ENCODE measurements at places on chromosomes 2 and 18. TPM values are rescaled to one million over a fixed set of nuclear protein-coding genes. Genes with fewer than 3 reads are reported as not detected.

Gene UGT1A3
- total RNA-seq: not detected

Gene CCL20
- total RNA-seq: not detected

DNA sequence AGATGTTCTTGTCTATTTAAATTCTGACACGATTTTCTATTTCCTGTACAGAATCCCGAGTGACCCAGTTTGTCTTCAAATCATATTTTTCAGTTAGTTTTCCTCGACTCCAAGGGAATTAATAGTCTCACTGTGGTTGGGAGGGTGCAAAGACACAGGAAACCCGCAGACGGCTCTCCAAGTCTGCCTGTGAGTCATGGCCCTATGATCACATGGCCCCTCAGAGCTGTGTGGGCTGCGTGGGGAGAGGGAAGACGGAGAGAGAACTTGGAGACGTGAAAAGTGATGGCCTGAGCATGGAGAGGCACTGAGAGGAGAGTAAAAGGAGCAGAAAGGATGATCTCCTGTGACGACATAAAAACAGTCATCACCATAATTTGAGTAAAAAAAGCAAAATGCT, 989.9 kb downstream of the DCDC2C start:
- peak; percentile 63 for DNase-seq
- no peaks in the 10 kb centered on the region for H3K4me1 ChIP-seq
- H3K27me3 ChIP-seq: no peaks in the 10 kb centered on the region
- no peak overlapping the region for H3K27ac ChIP-seq
- no peak overlapping the region for H3K4me3 ChIP-seq

GRCh38 chr2:1125633-1126370, 175.2 kb downstream of the SNTG2 start:
- DNase-seq: no peak
- no peak overlapping the region for H3K27ac ChIP-seq
- no peaks in the 10 kb centered on the region for H3K4me1 ChIP-seq
- H3K4me3 ChIP-seq: no peak overlapping the region
- H3K36me3 ChIP-seq: no peaks in the 10 kb centered on the region
- no peaks in the 10 kb centered on the region for H3K27me3 ChIP-seq

DNA sequence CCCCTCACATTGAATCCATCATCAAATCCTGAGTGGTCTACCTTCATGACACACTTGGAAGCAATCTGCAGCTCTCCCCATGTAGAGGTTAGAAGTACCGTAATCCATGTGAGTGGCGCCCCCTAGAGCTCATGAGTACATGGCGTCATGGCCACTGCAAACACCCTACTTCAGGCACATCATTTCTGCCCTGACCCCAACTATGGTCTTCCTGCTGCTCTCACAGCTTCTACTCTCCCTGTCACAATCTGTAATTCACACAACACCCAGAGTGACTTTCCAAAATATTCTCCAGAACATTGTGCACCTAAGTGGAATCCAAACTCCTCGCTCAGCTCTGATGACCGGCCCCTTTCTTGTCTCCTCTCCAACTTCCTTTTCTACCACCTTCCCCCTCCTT, 141.9 kb downstream of the ANKRD44 start:
- no peaks in the 10 kb centered on the region for H3K36me3 ChIP-seq
- DNase-seq: peak; percentile 80
- H3K27ac ChIP-seq: no peak overlapping the region
- H3K27me3 ChIP-seq: no peaks in the 10 kb centered on the region
- no peak overlapping the region for H3K4me3 ChIP-seq

DNA sequence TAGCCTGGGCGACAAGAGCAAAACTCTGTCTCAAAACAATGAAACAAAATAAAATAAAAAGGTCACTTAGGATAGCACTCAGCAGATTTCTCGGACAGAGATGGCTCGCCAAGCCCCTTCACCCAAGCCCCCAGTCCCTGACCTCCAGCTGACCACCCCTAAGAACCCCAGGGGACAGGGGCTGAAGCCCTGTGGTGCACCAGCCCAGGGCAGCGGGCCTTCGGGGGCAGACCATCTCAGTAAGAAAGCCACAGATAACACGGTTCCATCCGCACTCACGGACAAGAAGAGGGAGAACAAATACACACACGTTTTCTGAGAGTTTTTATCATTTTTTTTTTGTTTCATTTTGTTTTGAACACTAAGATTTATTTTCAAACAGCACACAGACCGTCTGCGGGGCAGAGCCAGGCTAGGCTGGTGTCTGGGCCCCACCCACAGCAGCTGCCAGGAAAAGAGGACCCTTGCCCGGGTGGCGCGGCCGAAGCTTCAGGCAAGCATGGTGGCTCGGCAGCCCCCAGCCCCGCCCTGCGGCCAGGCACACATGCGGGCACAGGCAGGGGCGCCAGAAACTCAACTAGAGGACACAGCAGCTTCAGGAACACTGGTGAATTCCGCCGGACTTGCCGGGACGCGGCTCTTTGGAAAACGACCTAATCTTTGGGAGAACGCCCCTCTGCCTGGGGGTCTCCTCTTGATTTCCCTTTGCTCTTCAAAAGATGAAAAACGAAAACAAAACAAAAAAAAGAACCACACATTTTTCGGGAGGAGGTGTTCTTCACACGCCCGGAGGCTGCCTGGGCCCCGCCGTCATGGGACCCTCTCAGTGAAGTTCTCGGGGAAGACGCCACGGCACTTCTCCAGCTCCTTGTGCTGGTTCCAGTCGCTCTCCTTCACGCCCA, 59.0 kb downstream of the BIN1 start:
- no peak for DNase-seq
- no peaks in the 10 kb centered on the region for H3K36me3 ChIP-seq
- no peak overlapping the region for H3K27ac ChIP-seq
- H3K27me3 ChIP-seq: no peaks in the 10 kb centered on the region
- no peak overlapping the region for H3K4me3 ChIP-seq
- no peaks in the 10 kb centered on the region for H3K4me1 ChIP-seq

DNA sequence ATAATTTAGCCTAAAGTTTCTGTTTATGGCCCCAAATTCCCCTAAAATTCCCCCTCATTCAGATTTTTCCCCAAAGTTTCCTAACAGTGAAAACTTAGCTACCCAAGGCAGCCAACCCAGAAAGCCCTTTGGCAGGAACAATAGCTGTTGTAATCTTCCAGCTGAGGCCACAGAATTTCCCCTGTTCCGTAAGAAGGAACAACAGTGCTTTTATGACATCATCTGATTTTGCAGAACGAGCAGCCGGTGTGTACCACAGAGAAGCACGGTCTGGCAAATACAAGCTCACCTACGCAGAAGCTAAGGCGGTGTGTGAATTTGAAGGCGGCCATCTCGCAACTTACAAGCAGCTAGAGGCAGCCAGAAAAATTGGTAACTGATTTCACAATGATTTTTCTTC, 6.3 kb downstream of the TNFAIP6 start:
- no peak overlapping the region for H3K27ac ChIP-seq
- H3K4me1 ChIP-seq: no peaks in the 10 kb centered on the region
- no peaks in the 10 kb centered on the region for H3K36me3 ChIP-seq
- H3K27me3 ChIP-seq: no peaks in the 10 kb centered on the region
- DNase-seq: no peak

DNA sequence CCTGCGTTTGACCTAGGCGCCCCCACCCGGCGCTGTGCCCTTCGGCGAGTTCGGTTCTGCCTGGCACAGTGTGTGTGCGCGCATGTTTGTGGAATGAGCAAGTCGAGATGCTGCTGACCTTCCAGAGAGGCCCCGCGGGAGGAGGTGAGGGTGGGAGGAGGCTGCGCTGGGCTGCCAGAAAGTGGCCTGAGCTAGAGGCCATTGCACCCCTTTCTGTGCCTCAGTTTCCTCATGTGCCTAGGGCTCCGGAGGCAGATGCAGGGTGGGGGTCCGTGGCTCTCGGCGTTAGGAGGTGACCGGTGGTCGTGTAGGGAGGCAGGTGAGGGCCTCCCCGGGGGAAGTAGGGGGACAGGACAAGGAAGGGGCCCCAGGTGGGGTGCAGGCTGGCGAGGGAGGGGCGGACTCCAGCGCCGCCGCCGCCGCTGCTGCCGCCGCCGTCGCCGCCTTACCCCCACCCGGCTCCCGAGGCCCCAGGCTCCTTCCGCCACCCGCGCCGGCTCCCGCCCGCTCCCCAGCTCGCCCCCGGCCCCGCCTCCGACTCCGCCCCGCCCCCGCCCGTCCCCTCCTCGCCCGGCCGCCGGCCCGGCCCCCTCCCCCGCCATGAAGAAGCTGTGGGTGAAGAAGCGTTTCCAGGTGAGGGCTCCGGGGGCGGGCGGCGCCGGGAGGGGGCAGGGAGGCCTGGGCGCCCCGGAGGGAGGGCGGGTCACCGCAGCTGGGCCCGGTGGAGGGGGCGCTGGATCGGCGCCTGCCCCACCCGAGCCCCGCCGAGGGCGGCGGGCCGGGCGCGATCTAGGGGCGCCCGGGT, 7.0 kb downstream of the SPEG start:
- peaks cover 3% of the 10 kb centered on the region for H3K36me3 ChIP-seq
- H3K27me3 ChIP-seq: no peaks in the 10 kb centered on the region
- H3K4me1 ChIP-seq: peaks cover 45% of the 10 kb centered on the region
- peak overlapping the region; percentile 89 for H3K4me3 ChIP-seq

DNA sequence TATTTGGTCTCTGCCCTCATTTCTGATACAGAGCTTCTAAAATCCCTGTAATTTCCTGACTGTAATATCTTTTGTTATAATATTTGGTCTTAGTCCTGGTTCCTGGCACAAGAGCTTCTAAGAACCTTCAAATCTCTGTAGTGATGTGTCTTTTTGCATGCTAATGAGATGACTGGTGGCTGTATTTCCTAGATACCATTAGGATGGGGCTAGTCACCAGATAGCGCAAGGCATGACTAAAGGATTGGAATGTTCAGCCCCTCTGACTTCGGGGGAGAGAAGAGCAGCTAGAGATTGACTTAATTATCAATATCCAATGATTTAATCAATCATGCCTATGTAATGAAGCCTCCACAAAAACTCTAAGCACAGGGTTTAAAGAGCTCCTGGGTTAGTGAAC, 620.8 kb upstream of the ACVR2A start:
- no peaks in the 10 kb centered on the region for H3K27me3 ChIP-seq
- no peak overlapping the region for H3K27ac ChIP-seq
- no peak overlapping the region for H3K4me3 ChIP-seq
- H3K4me1 ChIP-seq: no peaks in the 10 kb centered on the region
- no peak for DNase-seq

GRCh38 chr18:25704494-25704893, 352.5 kb upstream of the ZNF521 start:
- no peaks in the 10 kb centered on the region for H3K27me3 ChIP-seq
- H3K27ac ChIP-seq: no peak overlapping the region
- no peak overlapping the region for H3K4me3 ChIP-seq
- H3K4me1 ChIP-seq: no peaks in the 10 kb centered on the region
- DNase-seq: no peak

DNA sequence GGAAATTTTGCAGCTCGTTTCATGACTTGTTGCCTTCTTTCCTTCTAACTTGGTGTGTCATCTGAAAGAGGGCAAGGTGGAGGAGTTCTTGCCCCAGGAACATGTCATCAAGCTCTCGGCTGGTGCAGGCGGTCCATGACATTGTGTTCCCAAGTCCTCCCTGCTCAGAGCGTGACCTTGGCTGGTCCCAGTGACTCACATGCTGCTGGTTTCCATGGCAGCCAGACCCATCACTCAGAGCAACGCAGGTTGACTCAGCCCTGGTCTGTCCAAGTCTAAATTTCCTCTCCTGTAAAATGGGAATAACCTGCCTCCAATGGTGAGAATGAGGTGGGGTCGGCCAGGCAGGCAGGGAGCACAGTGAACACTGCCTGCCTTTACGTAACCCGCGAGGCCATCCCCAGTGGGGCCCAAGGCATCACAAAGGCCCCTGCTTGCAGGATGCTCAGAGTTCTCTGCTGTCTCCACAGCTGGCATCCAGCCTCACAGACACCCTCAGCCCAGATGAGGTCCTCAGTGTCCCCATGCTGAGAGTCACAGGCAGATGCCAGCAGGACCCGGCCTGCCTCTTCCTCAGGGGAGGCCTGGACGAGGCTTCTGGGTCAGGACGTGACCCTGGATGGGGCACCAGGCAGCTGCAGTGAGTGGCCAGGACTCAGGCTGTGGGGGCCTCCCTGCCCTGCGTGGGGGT, 143.7 kb downstream of the TPO start:
- DNase-seq: no peak
- H3K36me3 ChIP-seq: no peaks in the 10 kb centered on the region
- H3K4me3 ChIP-seq: no peak overlapping the region
- H3K4me1 ChIP-seq: no peaks in the 10 kb centered on the region
- H3K27me3 ChIP-seq: no peaks in the 10 kb centered on the region

- no peaks in the 10 kb centered on the region for H3K27me3 ChIP-seq
- peaks cover 2% of the 10 kb centered on the region for H3K4me1 ChIP-seq
- H3K36me3 ChIP-seq: no peaks in the 10 kb centered on the region
- no peak overlapping the region for H3K27ac ChIP-seq
Measured at GRCh38 chr2:134203175-134203574, 50.7 kb upstream of the MGAT5 start.

GRCh38 chr2:23556929-23557328, 171.9 kb downstream of the KLHL29 start:
- peaks cover 16% of the 10 kb centered on the region for H3K4me1 ChIP-seq
- DNase-seq: no peak
- H3K27me3 ChIP-seq: no peaks in the 10 kb centered on the region
- no peaks in the 10 kb centered on the region for H3K36me3 ChIP-seq
- no peak overlapping the region for H3K4me3 ChIP-seq
- no peak overlapping the region for H3K27ac ChIP-seq

DNA sequence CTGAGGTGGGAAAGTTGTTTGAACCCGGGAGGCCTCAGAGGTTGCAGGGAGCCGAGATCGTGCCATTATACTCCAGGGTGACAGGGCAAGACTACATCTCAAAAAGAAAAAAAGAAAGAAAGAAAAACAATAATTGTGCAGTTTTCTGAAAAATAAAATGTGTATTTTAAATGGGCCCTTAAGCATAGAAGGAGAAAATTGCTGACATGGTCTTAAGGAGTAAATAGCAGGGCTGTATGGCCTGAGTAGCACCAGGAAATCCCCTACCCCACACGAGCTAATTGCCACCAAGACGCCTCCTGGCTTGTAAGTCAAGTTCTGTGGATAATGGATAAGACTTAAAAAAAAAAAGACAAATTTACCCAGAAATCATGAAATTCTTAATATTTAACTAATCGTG, 271.4 kb upstream of the NCKAP5 start:
- H3K4me3 ChIP-seq: no peak overlapping the region
- no peaks in the 10 kb centered on the region for H3K36me3 ChIP-seq
- H3K27ac ChIP-seq: no peak overlapping the region
- no peaks in the 10 kb centered on the region for H3K4me1 ChIP-seq
- no peak for DNase-seq
- no peaks in the 10 kb centered on the region for H3K27me3 ChIP-seq

- H3K4me3 ChIP-seq: no peak overlapping the region
- H3K27ac ChIP-seq: no peak overlapping the region
- no peaks in the 10 kb centered on the region for H3K27me3 ChIP-seq
- no peaks in the 10 kb centered on the region for H3K4me1 ChIP-seq
- H3K36me3 ChIP-seq: peaks cover 9% of the 10 kb centered on the region
Measured at GRCh38 chr2:15369129-15369528, 192.0 kb downstream of the NBAS start.
